NCI-H187 treated with DMSO at 0.1 percent for 48 hours (cell line): ENCODE measurements at places on chromosomes 3 and 15.
A peak's percentile ranks its signal among the peaks of the same experiment; 100 is the strongest.

GRCh38 chr15:73024168-73024567 lies 28.1 kb upstream of the NEO1 start:
- no peak for DNase-seq

DNA sequence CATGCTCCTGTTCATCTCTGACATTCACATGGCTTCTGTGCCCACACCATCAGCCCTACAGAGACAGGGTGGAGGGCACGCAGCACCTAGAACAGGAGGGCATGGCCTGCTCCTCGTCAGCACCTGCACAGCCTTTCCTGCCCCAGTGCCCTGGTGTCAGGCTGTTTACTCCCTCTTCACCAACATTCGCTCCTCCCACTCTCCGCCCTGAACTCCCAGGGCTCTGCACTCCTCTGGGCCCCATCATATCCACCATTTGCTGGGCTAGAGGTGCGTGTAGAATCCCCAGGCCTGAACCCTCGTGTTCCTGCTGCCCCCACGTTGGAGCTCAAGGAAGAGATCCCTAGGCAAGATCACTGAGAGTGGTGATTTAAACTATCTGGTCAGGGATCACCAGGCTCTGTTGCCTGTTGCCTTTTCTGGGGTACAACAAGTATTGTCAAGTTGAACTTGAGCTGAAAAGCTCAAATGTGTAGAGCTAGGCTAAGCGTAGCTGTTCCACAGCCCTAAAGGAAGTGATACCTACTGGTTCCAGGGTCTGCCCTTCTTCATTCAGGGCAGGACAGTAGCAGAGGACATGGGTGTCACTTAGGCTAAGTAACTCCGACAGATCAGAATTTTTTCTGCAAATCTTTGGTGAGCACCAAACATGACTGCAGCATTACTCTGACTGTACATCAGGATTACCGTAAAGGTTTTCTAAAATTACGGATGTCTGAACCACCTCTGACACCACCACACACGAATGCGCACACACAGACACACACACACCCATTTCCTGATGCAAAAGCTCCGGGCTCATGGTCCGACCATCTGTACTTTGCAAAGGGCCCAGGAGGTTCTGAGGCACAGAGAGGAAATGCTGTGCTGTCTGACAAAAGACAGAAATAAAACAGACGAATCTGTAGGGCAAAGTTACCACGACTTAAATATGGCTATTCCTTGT lies 43.7 kb upstream of the GNB5 start:
- no peak for DNase-seq

DNA sequence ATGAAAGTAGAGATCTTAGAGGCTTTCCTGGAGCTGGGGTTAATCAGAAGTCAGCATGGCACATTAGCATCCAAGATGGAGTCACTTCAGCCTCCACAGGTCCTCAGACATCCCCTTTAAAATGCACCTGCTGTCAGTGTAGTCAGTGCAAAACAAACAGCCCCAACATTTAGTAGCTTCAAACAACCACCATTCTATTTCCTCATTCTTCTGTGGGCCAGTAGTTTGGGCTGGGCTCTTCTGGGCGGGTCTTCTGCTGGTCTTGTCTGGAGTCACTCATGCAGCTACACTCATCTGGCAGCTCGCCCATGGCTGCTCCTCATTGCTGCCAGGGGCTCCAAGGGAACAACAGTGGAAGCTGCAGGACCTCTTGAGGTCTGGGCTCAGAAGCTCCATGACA lies 99.9 kb downstream of the TLE3 start:
- DNase-seq, result peak; percentile 26

- no peak for DNase-seq
Measured at GRCh38 chr3:42590989-42591756, 513 bp downstream of the SS18L2 start.

- DNase-seq, result no peak
Measured at GRCh38 chr3:155377071-155377470, 83.6 kb upstream of the STRIT1 start.
